ENCODE measurements at places on chromosomes 5 and 9. TPM values are rescaled to one million over a fixed set of nuclear protein-coding genes. Genes with fewer than 3 reads are reported as not detected.

DNA sequence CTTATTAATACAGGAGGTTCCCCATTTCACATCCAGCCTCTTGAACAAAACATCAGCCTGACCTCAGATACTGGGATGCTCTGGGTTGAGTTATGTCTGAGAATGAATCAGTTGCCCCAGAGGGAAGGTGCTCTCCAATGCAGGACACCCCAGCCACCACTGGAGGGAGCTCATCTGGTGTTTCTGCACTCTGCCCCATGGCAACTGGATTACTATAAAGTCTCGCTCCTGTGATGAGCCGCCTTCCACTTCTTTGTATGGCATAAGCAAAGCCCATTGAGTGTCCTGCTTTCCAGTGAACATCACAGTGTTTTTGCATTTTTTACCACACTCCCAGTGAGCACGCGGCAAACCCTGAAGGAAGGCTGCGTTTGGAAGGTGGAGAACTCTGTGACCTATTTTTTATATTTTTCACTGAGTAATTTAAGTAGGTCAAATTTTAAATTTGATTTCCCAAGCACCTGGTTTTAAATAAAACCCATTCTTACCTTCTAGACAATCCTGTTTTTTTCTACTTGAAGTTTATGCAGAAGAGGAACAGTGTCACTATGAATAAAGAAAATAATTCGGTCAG, 176.9 kb upstream of the WWC1 start:
- no peak for DNase-seq

GRCh38 chr5:178548746-178549145, 41.4 kb downstream of the COL23A1 start:
- DNase-seq: no peak

DNA sequence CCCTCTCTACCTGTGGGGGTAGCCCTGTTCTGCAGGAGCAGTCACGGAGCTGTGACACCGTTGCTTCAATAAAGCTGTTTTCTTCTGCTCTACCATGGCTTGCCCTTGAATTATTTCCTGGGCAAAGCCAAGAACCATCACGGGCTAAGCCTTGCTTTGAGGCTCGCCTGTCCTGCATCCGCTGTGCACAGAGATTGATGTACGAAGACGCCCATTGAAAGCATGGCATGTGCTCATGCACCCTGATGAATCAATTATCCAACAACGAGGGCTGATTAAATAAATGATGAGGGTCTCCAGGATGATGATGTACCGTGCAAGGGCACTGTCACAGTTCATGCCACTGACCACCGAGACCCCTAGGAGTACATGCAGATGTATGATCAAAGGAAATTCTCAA, 20.7 kb downstream of the PTGES start:
- no peak for DNase-seq

GRCh38 chr5:94081088-94081487, 339.7 kb upstream of the POU5F2 start:
- DNase-seq: no peak

The SEMA5A gene
- total RNA-seq: not detected

The OR1Q1 gene
- not detected for total RNA-seq

Data from activated naive CD4-positive, alpha-beta T cell treated with anti-CD3 and anti-CD28 coated beads, Interleukin-2, amount 50 U/mL, for 72 hours (primary cell).